ENCODE measurements at places on chromosomes 6 and 20.

DNA sequence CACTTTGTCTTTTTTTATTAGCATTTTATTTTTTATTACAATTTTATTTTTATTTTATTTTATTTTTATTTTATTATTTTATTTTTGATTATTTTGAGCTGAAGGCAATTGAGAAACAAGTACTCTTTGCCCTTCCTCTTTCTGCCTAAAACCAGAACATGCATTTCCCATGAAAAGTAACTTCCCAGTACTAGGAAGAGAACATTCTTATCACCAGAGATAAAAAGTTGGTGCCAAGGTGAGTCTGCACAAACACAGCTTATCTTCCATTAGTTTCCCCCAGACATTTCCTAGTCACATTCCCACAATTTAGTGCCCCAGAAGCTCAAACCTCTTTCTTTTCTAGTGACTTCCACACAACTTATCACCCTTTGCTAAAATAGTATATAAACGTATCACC is 84.8 kb downstream of the CD24 start:
- no peak for DNase-seq

DNA sequence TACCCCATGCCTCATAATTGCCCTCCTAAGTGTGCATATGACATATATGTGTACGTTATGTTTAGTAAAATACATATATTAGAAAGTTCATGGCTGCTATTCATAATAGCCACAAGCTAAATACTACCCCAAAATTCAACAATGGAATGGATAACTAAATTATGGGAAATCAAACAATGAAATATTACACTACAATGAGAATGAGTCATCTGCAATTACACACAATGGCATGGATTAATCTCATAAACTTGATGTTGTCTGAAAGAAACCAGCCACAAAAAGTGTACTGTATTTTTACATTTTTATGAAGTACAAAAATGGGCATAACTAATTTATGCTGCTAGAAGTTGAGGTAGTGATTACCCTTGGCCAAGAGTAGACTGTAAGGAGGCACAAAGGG is 477.0 kb downstream of the HAO1 start:
- DNase-seq, result no peak

DNA sequence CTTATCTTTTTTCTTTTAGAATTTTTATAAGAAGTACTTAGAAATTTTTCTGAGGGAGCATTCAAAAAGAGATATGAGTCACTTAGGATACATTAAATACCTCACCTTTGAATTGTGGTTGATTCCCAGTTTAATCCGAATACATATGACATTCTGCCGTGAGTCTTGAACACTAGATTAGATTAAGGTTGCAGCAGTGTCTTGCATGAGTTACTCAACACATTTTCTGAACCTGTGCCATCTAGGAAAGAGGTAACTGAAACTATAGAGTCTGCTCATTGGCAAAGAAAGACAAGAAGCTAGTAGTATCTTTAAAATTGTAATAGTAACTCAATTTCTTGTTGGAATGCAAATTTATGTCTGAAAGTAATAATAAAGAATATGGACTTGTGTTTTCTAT is 14.9 kb downstream of the PEX3 start:
- DNase-seq, result no peak

GRCh38 chr20:1301031-1301529 is 27.9 kb downstream of the SDCBP2 start:
- DNase-seq, result no peak

DNA sequence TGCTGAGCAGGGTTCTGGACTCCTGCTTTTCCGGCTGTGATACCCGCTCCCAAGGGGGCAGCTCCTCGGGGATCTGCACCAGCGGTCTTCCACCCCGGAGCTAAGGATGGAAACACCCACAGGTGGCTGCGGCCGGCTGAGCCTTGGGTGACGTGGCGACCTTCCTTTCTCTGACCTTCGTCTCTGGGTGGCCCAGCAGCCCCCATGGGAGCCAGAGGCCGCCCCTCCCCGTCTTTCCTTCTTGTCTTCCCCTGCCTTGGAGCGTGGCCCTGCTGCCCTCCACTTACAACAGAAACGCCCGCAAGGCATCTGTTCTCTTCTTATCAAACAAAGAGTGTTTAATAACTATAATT is 405.7 kb downstream of the TAF4 start:
- DNase-seq, result no peak

GRCh38 chr6:89475101-89475500 is 42.1 kb downstream of the ANKRD6 start:
- no peak for DNase-seq

DNA sequence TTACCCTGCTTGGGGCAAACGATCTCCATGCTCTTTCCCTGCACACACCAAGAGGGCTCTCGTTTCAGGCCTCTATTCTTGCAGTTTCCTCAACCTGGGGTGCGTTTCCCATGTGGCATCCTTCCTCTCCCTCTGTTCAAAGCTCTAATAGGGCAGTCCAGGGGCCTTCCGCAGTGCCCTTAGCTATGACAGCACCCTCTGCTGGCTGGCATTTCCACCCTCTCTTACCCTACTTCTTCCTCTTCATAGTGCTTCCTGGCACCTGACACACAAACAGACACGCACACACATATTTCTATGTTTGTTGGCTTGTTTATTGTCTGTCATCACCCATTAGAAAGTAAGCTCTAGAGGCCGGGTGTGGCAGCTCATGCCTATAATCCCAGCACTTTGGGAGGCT is 294.0 kb downstream of the CLIC5 start:
- DNase-seq, result no peak

GRCh38 chr6:121597654-121598053 is 162.2 kb downstream of the GJA1 start:
- no peak for DNase-seq

- DNase-seq, result no peak
These were observed 874.2 kb downstream of the TFAP2A start for GRCh38 chr6:9540534-9541126.

- DNase-seq, result no peak
These were observed 30.9 kb downstream of the SCML4 start for GRCh38 chr6:107793191-107793590.

DNA sequence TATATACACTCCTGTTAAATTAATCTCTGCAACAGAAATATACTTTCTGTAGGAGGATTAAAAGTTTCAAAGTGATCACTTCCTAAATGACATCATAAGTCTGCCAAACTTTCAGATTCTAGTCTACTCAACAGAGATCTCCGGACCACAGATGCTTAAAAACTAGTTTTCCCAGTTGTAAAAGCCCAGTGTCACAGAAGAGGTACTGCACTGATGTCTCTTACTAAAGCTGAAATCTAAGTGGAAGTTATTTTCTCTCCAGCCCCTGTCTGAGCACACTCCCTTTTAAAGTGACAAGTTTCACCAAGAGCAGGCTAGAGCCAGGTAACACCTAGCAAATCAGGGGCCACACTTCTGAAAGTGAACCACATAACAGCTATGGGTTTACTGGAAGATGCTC is 71.6 kb upstream of the DST start:
- DNase-seq, result no peak

DNA sequence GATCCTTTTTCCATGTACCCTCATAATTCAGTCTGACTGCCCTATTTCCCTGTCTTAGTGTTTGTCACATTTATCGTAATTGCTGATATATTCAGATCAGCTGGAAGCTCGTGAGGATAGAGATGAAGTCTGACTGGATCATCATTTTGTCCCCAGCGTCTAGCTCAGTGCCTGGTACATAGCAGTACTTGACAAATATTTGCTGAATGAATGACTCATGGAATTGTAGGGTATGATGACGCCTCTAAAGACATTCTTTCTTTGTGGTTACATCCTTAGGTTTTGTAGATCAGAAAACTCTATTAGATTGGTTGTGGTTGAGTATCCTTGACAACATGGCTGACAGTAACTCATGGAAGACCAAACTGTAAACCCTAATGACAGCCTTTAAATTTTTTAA is 68.9 kb downstream of the MTHFD1L start:
- no peak for DNase-seq

DNA sequence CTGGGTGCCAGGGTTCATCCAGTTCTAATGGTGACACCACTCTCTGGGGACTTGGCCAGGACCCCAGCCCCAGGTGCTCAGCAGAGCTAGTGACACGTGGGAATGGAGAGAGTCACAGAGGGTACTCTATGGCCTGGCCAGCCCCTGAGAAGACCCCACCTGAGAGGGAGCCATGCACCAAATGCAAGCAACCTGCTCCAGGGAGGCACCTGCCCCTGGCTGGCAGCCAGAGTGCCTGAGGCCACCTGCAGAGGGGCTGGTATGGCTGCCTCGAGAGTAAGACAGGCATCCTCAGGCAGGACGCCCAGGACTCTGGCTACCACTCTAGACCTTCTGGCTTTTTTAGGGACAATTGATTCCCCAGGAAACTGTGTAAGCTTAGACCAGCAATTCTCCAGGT is 38.6 kb upstream of the CST7 start:
- DNase-seq, result peak; percentile 16

- DNase-seq, result no peak
These were observed 6.4 kb upstream of the MPC1 start for GRCh38 chr6:166389119-166389518.

DNA sequence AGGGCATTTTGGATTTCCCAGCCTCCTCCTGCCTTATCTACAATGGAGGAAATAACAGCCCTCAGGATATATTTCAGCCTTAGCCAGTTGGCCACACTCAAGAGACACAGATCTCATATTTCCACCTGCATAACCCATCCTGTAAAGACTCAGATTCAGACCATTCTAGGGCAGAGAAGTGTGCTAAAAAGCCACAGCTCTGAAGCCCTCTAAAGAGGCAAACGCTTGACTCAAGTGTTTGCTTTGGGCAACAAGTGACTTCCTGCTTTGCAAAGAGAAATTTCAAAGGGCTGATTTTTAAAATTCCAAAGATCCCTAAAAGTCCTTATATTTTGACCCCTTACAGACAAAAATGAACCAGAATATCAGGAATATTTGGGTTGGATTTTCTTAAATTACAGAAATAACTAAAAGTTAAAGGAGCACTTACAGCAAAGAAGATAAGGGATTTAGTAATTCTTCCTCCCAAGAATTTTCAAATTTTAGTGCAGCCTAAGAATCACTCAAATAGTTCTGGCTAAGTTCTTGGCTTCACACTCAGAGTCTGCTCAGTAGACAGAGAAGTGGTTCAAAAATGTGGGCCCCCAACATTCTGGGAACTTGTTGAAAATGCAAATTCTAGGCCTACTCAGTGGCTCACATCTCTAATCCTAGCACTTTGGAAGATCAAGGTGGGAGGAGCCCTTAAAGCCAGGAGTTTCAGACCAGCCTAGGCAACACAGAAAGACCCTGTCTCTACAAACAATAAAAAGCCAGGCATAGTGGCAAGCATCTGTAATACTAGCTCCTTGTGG is 18.9 kb upstream of the ADGRF5 start:
- no peak for DNase-seq

DNA sequence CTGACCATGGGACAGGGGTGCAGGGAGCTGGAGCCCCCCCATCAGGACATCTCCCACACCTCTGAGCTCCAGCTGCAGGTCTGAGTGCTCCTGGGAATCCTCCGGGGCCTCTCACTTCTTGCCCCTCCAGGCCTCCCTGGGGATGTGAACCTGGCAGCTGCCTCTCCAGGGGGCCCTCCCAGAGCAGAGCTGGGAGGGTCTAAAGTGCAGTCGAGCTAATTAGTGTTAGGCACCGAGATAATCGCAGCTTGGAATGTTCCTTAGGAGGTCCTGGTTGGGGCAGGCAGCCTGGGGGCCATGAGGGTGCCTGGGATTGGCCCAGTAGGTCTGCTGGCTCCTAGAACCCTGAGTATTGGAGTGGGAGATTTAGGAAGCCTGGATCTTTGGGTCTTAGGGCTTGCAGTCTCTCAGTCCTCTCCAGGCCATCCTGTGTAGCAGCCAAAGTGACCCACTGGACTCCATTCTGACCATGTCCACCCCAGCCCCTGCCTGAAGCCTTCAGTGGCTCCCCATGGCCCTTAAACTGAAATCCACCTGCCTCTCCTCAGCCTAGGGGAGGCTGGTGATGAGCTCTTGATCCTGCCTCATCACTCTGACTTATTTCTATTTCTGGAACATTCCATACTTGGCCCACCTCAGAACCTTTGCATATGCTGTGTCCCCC is 26.0 kb downstream of the CEBPB start:
- no peak for DNase-seq

DNA sequence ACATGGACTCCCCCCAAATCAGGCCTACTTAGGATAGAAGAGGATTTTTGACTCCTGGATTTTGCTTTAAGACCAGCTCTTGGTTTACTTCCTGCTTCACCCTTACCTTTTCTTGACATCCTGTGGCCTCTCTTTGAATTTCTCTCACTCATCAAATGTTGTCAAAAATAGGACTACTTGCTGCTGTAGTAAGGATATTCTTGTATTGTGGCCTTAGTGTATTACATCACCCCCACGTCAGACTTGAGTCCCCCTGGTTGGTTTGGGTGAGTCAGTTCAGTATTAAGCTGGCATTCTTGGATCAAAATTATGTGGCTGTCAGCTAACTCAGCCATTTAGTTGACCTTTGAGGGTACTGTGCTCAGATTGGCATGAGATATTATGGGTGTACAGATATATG is 1.1 kb downstream of the TPX2 start:
- DNase-seq, result no peak

DNA sequence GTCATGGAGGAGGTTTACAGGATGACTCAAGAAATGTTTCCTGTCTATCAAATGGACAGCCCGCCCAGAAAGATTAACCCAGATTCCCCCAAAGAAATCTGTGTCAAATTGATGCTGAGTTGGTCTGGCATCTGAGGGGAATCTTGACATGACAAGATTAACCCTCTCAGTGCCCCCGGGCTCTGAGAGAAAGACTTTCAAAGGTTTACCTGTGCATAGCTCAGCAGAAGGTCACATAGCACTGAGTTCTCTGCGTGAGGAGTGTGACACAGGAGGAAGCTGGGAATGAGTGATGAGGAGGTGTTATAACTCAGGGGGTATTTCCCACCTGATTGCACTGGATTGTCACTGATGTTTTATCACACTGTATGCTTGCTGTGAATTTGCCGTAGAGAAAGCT is 601.2 kb downstream of the DHX35 start:
- DNase-seq, result no peak

- no peak for DNase-seq
These were observed 91.4 kb downstream of the PLCB4 start for GRCh38 chr20:9160331-9160730.

- no peak for DNase-seq
These were observed 114.1 kb upstream of the SMLR1 start for GRCh38 chr6:130713144-130713543.

GRCh38 chr20:7348253-7348652 is 580.8 kb downstream of the BMP2 start:
- DNase-seq, result no peak

- DNase-seq, result no peak
These were observed 94.4 kb upstream of the FAM184A start for GRCh38 chr6:119172824-119173223.

All from liver (tissue), 10 donors.